NCI-H1417 treated with DMSO at 0.1 percent for 48 hours (cell line): ENCODE measurements at places on chromosomes 3 and 15.

DNA sequence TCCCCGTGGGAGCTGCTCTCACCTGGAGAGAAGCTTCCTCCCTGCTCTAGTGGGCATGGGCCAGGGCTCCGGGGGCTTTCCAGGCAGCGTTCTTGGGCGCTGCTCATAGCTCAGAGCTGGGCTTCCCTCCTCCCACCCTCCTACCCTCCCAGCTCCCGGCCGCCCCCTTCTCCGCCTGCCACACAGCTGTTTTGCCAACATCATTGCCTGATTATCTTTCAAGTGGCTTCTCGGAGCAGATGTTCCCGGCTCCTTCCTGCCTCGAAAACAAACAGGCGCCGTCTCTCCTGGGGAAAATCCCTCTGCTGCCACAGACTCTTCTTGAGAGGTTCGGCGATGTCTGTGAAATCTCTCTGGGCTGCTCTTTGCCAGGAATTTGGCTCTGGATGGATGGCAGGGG is 195.6 kb downstream of the RPLP1 start:
- no peak for DNase-seq

DNA sequence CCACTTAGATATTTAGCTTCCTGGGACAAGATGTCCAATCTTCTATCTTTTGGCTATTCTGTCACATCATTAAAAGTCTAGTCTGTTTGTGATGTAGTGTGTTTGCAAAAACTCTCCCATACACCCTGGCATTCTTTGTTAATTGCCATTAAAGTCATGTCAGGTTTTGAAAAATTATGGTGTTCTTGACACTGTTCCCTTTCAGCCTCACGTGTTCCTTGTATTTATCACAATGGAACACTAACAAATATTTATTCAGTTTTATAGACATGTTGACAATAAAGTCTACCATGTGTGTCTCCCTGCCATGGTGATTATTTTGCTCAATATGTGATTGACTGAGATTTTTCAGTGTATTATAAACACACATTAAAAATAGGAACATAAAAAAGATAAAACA is 9.4 kb upstream of the CACNA1D start:
- no peak for DNase-seq

- DNase-seq, result no peak
Observed at GRCh38 chr15:100310041-100310405, 31.8 kb downstream of the ADAMTS17 start.

DNA sequence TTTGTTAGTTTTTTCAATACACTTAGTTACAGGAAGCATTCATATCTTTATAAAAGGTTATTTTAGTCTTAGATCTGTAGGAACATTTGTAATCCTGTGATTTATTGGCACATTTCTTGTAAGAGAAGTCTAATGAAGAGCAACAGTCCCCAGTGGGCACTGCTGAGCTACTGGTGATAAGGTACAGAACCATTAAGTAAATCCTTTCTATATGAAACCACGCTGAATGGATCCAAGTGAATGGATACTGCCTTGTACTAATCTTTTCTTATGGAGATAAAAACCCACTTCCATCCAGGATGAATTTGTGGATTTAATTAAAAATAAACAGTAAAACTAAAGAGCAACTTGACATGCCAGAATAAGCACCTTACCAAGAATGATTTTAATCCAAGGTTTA is 64.0 kb downstream of the SHQ1 start:
- DNase-seq, result no peak

DNA sequence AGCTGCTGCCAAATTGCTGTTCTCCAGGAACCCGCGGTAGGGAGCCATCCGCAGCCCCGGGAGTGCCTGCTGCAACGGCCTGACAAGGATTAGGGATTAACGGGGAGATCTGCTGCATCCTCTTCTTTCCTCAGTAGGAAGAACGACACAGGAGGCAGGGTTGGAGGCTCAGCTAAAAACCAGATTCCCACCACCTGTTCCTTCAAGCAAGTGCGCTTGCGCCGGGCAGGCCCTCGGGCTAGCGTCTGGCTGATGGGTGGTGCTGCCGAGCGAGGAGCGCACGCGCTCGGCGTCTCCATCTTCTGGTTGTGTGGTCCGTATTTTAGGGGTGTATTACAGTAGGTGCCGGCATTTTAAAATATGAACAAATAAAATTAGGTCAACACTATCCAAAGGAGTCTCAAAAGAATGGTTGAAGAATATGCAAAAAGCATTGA is 25.4 kb upstream of the SLC25A26 start:
- no peak for DNase-seq

DNA sequence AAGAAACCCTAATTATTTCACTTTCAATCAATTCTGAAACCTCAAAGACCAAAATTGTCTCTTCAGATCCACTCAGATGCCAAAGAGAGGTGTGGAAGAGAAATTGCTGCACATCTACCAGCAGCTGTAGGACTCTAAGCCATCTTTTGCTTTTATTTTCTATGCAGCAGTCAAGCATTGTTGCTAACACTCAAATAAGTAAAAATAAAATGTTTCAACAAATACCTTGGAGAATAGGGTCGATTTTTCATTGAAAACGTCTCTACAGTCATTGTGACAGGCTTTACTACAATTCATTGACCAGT is 66.4 kb upstream of the CFAP20DC start:
- DNase-seq, result no peak

GRCh38 chr3:134904241-134904771 is 109.2 kb downstream of the EPHB1 start:
- no peak for DNase-seq

GRCh38 chr3:124627501-124627908 is 102.7 kb upstream of the UMPS start:
- DNase-seq, result no peak

GRCh38 chr3:35262406-35262805 is 376.9 kb upstream of the ARPP21 start:
- no peak for DNase-seq

GRCh38 chr3:14518432-14518802 is 21.7 kb downstream of the GRIP2 start:
- DNase-seq, result no peak

DNA sequence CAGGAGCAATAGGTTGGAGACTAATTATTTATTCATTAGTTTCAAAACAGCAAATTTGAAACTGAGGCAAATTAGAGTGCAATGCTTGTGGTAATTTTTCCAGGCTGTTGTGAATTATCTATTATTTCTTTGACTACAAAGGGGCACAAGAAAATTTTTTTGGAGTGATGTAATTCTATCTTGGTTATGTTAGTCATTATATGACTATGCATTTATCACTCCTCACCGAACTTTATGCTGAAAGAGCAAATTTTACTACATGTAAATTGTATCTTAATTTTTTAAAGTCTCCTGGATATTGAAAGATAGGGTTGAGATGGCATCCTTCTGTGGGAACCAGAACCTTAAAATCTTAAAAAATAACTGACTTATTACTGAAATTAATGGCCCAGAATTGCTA is 320.0 kb upstream of the ROBO1 start:
- DNase-seq, result no peak

DNA sequence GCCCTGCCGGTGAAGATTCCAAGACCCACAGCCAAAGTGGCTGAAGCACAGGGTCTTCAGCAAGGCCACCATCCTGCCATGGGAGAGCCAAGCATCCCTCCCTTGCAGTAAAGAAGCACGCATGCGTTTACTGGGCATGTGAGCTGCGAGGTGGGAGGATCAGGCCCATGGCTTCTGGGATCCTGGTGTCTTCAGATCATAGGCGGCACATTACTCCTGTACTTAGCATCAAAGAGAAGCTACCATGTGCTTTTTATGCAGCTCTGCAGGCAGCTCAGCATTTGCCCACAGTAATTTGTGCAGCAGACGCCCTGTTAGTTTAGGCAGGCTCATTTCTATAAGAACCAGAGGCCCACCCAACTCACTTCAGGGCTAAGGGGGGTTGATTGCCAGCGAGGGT is 45.7 kb downstream of the IDH2 start:
- DNase-seq, result no peak

DNA sequence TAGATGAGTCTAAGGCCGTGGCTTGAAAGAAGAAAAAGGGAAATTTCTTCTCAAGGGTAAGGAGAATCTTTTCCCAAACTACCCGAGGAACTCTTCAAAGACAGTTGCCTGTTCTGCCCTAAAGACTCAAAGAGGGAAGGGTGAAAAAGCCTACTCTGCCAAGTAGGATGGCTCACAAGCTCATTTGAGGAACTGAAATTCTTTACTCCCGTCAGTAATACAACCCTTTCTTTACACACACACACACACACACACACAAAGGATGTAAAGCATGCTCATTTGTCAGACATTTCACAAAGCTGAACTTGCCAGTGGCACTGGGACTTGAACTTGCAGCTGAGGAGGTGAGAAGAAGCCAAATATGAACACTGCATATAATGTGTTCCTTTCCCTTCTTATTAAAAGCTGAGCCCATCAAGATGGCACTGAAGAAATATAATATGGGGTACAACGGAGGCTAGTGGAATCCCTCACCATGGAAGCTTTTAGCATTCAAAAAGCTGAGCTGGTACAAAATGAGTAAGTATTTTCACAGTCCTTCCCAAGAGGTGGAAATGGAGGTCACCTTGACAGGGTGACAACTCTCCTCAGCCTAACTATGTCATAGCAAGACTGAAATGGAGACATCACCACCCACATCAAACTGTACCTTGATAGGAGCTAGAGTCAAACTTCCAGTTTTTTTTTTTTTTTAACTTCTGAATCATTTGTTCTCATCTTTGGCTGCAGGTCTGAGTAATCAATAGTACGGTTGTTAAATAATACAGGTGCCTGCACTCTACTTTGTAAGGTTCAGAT is 57.6 kb downstream of the TAFA4 start:
- DNase-seq, result no peak

DNA sequence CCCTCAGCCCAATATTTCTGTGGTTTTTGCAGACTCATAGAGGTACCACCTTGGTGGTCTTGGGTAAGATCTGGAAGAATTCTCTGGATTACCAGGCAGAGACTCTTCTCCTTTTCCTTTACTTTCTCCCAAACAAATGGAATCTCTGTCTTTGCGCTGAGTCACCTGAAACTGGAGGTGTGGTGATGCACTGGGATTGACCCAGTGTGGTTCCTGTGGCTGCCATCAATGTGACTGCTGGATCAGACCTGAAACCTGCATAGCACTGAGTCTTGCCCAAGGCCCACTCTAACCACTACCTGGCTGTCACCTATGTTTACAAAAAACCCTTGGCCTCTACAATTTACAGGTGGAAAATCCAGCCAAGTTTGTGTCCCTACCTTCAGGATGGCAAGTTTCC is 295.3 kb downstream of the RBMS3 start:
- DNase-seq, result no peak

DNA sequence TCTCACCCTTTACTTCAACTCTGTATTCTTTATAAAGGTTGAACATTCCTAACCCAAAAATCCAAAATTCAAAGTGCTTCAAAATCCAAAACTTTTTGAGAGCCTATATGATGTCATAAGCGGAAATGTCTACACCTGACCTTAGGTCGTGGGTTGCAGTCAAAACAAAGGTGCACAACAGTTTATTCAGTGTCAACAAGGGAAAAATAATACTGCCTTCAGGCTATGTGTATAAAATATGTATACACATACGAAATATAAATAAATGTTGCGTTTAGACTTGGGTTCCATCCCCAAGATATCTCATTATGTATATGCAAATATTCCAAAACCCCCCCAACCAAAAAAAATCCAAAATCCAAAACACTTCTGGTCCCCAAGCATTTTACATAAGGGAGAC is 90.9 kb downstream of the STAG1 start:
- no peak for DNase-seq

GRCh38 chr3:52014613-52015012 is 18.9 kb upstream of the RPL29 start:
- DNase-seq, result no peak

DNA sequence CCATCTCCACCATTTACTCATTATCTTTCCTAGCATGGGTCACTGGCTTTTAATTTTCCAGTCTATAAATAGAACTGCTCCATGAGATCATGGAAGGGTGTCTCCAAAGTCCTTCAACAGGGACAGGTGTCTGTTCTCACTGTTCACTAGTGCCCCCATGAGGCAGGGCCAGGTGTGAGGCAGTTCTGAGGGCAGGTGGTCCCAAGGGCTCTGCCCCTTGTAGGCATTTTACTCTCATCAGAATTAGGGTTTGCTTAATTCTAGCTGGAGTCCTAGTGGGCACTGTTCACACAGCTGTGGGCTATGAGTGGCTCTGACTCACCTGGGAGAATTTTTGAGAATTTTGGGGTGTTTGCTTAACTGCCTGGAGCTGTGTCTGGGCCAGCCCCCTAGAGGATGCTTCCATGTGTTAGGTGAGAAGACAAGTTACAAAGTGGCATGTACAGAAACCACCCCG is 248.0 kb upstream of the LYSMD4 start:
- no peak for DNase-seq

- no peak for DNase-seq
Observed at GRCh38 chr3:74599564-74599963, 14.9 kb downstream of the CNTN3 start.

- no peak for DNase-seq
Observed at GRCh38 chr15:49982584-49982983, 136.4 kb downstream of the ATP8B4 start.

- DNase-seq, result no peak
Observed at GRCh38 chr3:151285940-151286339, 7.6 kb upstream of the P2RY14 start.

- no peak for DNase-seq
Observed at GRCh38 chr3:66722675-66723074, 221.9 kb upstream of the LRIG1 start.

- DNase-seq, result no peak
Observed at GRCh38 chr15:37076543-37076942, 23.8 kb downstream of the MEIS2 start.

GRCh38 chr15:62779036-62779770 is 263.3 kb upstream of the TPM1 start:
- no peak for DNase-seq

DNA sequence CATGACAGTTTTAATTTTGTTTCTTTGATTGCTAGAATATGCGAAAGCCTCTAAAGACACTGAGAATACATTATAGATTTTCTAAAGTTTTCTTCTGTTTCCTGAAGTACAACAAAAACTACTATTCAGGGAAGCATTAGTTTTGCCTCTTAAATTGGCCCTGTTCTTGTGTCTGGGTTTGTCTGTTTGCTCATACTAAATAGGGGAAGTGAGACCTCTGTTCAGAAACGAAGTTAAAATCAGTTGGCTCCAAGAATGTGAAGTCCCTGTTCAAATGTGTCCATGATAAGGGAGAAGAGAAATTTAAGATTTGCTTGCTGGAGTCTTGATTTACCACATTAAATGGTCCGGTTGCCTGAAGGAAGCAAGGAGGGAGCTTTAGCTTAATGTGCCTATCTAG is 327.3 kb upstream of the GBE1 start:
- DNase-seq, result no peak

- DNase-seq, result no peak
Observed at GRCh38 chr3:179250803-179251476, at the start of gene KCNMB3. Gene KCNMB3, minus strand, starts transcription at chr3:179251114. Its CDS starts 124 bp downstream, at chr3:179250990.

DNA sequence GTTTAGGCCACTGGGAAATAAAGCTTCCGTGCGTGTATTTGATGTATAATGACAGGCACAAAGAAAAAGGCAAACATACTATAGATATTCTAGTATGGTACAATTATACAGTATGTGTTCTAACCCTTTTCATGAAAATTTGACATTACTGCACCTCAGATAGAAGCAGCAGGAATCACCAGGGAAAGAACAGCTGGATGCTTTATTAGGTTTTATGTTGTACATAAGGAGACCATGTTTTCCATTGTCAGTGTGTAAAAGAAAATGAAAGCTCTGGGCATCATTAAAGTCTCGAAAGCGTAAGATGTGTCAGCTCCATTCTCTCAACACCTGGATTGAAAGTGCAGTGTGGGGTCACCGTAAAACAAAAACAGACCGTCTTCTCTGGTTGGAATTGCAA is 302.1 kb downstream of the ROBO2 start:
- no peak for DNase-seq
